ENCODE measurements at places on chromosomes 11 and 22. TPM values are rescaled to one million over a fixed set of nuclear protein-coding genes. Genes with fewer than 3 reads are reported as not detected.

DNA sequence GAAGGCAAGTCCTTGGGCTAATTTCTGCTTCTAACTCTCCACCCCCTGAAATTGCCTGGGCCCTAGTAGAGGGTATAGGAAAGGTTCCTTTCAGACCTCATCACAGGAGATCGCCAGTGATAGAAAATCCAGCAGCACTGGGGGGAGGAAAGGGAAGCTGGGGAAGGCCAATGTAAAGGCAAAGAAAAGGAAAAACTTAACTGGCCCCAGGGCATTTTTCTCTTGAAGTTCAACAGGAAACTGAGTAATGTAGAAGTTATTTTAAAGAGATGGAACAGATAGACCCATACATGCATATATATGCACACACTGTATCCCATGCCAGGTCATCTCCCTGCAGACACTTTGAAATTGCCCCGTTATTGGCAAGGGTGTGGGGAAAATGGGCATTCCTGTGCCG is 134.0 kb downstream of the TRIM44 start:
- no peaks in the 10 kb centered on the region for H3K36me3 ChIP-seq
- no peaks in the 10 kb centered on the region for H3K4me1 ChIP-seq
- no peak overlapping the region for H3K27ac ChIP-seq
- no peak for DNase-seq
- no peak overlapping the region for H3K4me3 ChIP-seq

DNA sequence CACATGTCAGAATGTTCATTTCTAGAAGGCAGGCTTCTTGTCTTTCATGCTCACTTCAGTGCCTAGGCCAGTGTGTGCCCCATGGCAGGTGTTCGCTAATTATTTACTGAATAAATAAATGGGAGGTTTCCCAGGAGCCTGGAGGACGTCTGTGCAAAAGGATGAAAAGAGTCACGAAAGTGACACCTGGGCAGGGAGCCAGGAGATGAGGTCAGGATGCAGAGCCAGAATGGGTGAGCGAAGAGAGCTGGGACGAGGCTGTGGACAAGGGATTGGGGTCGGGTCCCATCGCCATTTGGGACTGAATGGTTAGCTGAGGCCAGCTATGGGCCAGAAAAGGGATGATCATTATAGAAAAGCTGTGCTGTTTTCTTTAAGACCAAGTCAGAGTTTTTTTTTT is 560.4 kb downstream of the TBC1D22A start:
- no peaks in the 10 kb centered on the region for H3K27me3 ChIP-seq
- no peaks in the 10 kb centered on the region for H3K36me3 ChIP-seq
- no peak overlapping the region for H3K4me3 ChIP-seq
- H3K27ac ChIP-seq: no peak overlapping the region

The BIRC3 gene
- 0.09 TPM for total RNA-seq

DNA sequence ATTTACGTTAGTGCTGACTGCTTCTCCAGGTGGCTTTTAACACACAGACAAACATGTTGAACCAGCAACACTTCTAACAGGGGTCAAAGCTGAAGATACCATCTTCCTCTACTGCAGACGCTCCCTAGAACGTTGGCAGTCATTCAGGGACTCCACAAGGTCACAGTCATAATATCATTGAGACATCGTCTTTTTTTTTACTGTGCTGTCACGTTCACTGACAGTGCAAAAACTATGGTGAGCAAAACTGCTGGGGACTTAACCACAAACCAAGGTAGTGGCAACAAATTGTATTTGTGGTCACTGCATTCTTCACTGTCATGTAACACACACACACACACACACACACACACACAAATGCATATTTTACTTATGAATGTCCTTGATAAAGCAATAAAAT is 244.9 kb downstream of the CASP12 start:
- no peaks in the 10 kb centered on the region for H3K4me1 ChIP-seq
- H3K4me3 ChIP-seq: no peak overlapping the region
- DNase-seq: no peak
- no peaks in the 10 kb centered on the region for H3K27me3 ChIP-seq

The DRD2 gene
- total RNA-seq: 2.1 TPM

The USP2 gene
- total RNA-seq: 17.8 TPM

- no peaks in the 10 kb centered on the region for H3K4me1 ChIP-seq
- H3K36me3 ChIP-seq: no peaks in the 10 kb centered on the region
- no peak overlapping the region for H3K27ac ChIP-seq
- H3K27me3 ChIP-seq: no peaks in the 10 kb centered on the region
These were observed 63.2 kb downstream of the GRIA4 start for GRCh38 chr11:105673089-105673488.

DNA sequence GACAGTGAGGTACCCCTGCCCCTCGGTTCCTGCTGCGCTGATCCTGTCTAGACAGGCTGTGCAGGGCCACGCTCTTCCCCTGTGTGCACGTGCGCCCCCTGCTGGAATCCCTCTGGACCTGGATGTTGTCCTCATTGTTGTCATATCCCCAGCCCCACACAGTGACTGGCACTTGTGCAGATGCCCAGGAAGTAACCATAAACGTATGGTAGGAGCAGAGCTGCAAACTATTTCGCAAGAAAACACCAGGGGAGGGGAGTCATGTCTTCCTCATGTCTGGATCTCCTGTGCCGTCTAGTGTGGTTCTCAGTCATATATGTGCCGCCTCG is 114.7 kb downstream of the CRYBB2 start:
- DNase-seq: peak; percentile 94
- H3K4me3 ChIP-seq: no peak overlapping the region
- no peak overlapping the region for H3K27ac ChIP-seq
- no peaks in the 10 kb centered on the region for H3K27me3 ChIP-seq
- no peaks in the 10 kb centered on the region for H3K4me1 ChIP-seq

The MN1 gene
- 15.7 TPM for total RNA-seq

GRCh38 chr11:8767466-8768142 is 85.0 kb downstream of the RPL27A start:
- peak; percentile 45 for DNase-seq
- H3K27ac ChIP-seq: no peak overlapping the region
- no peak overlapping the region for H3K4me3 ChIP-seq
- H3K36me3 ChIP-seq: peaks cover 61% of the 10 kb centered on the region
- H3K27me3 ChIP-seq: no peaks in the 10 kb centered on the region
- peaks cover 14% of the 10 kb centered on the region for H3K4me1 ChIP-seq

The KLHL35 gene
- total RNA-seq: not detected

GRCh38 chr11:120789391-120789790 is 234.5 kb upstream of the TBCEL start:
- DNase-seq: peak; percentile 10
- no peak overlapping the region for H3K27ac ChIP-seq
- H3K4me3 ChIP-seq: no peak overlapping the region

DNA sequence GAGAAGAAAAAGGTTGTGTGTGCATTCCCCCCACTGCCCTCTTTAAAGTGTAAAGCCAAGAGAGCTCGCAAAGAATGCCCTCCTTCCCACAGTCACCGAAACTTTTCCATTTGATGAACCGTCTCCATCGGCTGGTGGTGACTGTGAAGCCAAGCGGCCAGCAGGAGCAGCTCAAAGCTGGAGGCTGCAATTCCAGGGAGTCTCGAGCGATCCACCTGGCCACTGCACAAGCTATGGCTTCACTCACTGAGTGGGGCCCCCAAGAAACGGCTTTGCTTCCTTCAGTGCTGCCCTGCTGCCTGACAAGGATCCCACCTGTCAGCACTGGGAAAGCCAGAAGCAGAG is 117.7 kb downstream of the ABTB2 start:
- H3K4me3 ChIP-seq: no peak overlapping the region
- H3K4me1 ChIP-seq: peaks cover 39% of the 10 kb centered on the region
- H3K27me3 ChIP-seq: peaks cover 10% of the 10 kb centered on the region
- H3K27ac ChIP-seq: no peak overlapping the region
- DNase-seq: peak; percentile 50
- no peaks in the 10 kb centered on the region for H3K36me3 ChIP-seq

DNA sequence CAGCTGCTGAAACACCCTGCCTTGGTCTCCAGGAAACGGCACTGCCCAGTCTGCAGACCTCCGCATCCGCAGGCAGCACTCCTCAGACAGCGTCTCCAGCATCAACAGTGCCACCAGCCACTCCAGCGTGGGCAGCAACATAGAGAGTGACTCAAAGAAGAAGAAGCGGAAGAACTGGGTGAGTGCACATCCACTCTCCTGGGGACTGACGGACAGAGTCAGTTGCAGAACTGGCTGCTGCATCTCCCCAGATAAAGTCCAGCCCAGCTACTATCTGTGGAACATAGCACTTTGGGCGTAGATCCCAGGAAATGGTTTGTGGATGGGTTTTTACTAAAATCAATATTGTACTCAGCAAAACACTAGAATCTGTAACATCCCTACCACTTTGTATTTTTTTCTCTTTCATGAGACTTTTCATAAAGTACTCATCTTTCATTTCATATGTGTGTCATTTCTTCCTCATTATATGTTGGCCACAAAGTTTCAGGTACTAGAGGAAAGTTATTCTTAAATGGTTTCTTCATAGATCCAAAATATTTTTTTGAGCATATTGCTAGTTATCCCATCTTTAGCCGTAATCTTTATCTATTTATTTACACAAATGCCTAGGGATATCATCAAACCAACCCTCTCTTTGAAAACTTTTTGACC is 80.1 kb downstream of the DBX1 start:
- no peaks in the 10 kb centered on the region for H3K27me3 ChIP-seq
- H3K36me3 ChIP-seq: peaks cover 20% of the 10 kb centered on the region
- no peak overlapping the region for H3K4me3 ChIP-seq

DNA sequence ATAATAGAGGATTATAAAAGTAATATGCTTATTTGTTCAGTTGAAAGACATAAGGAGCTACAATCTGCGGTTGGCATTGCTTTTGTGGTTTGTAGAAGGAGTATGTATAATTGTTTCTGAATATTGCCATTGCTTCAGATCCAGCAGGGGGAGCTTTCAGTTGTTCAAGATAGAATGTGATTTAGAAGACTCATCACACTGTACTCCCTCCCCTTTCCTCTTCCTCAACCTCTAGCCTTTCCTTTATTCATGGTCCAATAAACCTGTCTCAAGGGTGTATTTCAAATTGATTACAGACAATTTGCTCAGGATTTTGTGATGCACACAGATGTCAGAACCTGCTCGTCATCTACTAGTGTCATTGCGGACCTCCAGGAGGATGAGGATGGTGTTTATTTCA is 9.8 kb downstream of the PRMT3 start:
- no peak overlapping the region for H3K27ac ChIP-seq
- peaks cover 62% of the 10 kb centered on the region for H3K36me3 ChIP-seq
- H3K4me3 ChIP-seq: no peak overlapping the region
- no peaks in the 10 kb centered on the region for H3K27me3 ChIP-seq
- DNase-seq: no peak

GRCh38 chr11:99098751-99099150 is 78.0 kb downstream of the CNTN5 start:
- H3K36me3 ChIP-seq: no peaks in the 10 kb centered on the region
- H3K4me1 ChIP-seq: no peaks in the 10 kb centered on the region
- H3K27ac ChIP-seq: no peak overlapping the region

DNA sequence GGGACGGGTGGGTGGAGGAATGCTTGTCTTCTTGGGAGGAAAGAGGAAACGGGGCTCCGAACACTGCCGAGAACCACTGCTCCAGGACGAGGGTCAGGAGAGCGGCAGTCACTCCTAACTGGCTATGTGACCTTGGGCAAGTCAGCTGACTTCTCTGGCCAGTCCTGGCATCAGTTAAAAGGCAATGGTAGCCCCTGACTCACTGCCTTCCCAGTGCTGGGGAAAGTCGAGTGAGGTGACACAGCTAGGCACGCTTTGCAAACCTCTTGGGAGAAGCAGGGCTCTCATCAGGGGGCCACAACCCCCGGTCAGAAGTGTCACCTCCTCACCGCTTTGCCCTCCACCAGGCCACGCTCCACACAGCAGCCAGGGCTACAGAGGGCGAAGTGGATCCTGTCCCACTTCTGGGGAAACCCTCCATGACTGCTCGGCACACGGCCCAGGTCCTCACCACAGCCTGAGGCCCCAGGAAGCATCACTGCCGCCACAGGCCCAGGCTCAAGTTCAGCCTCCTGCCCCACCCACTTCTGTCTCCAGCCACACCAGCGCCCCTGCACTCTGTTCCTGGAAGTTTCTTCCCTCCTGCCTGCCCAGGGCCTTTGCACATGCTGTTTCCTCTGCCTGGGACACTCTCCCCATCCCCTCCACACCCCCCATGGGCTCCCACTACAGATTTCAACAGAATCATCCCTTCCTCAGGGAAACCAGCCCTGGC is 16.3 kb downstream of the IL2RB start:
- no peak overlapping the region for H3K27ac ChIP-seq
- DNase-seq: no peak
- no peaks in the 10 kb centered on the region for H3K27me3 ChIP-seq
- H3K4me1 ChIP-seq: no peaks in the 10 kb centered on the region
- no peaks in the 10 kb centered on the region for H3K36me3 ChIP-seq

The OR6A2 gene
- total RNA-seq: 0.09 TPM

GRCh38 chr11:92384802-92385201 is 160.2 kb downstream of the FAT3 start:
- H3K4me1 ChIP-seq: no peaks in the 10 kb centered on the region
- H3K36me3 ChIP-seq: no peaks in the 10 kb centered on the region
- no peaks in the 10 kb centered on the region for H3K27me3 ChIP-seq

GRCh38 chr11:124891373-124891861 is 6.2 kb downstream of the ROBO4 start:
- DNase-seq: peak; percentile 87
- H3K4me1 ChIP-seq: no peaks in the 10 kb centered on the region
- no peak overlapping the region for H3K27ac ChIP-seq
- no peaks in the 10 kb centered on the region for H3K36me3 ChIP-seq

GRCh38 chr11:123169821-123170220 is 25.2 kb downstream of the CLMP start:
- H3K27ac ChIP-seq: peak overlapping the region; percentile 69
- DNase-seq: no peak
- no peak overlapping the region for H3K4me3 ChIP-seq
- H3K36me3 ChIP-seq: peaks cover 76% of the 10 kb centered on the region
- peaks cover 39% of the 10 kb centered on the region for H3K4me1 ChIP-seq
- H3K27me3 ChIP-seq: no peaks in the 10 kb centered on the region

GRCh38 chr22:20803696-20804324 is 29.9 kb downstream of the SERPIND1 start:
- peaks cover 71% of the 10 kb centered on the region for H3K36me3 ChIP-seq
- H3K4me1 ChIP-seq: no peaks in the 10 kb centered on the region
- no peak overlapping the region for H3K27ac ChIP-seq
- peak; percentile 84 for DNase-seq
- H3K27me3 ChIP-seq: no peaks in the 10 kb centered on the region
- H3K4me3 ChIP-seq: no peak overlapping the region

- DNase-seq: no peak
- no peak overlapping the region for H3K27ac ChIP-seq
- H3K4me3 ChIP-seq: no peak overlapping the region
- H3K4me1 ChIP-seq: no peaks in the 10 kb centered on the region
These were observed 11.9 kb downstream of the IPO7 start for GRCh38 chr11:9396310-9396709.

GRCh38 chr11:111006227-111006626 is 239.3 kb upstream of the POU2AF2 start:
- no peak overlapping the region for H3K4me3 ChIP-seq
- peaks cover 15% of the 10 kb centered on the region for H3K27me3 ChIP-seq
- H3K4me1 ChIP-seq: no peaks in the 10 kb centered on the region
- no peak overlapping the region for H3K27ac ChIP-seq
- no peak for DNase-seq

GRCh38 chr11:35003658-35004057 is 87.2 kb downstream of the PDHX start:
- H3K27ac ChIP-seq: no peak overlapping the region
- H3K4me1 ChIP-seq: no peaks in the 10 kb centered on the region
